ENCODE measurements at places on chromosomes 3 and 15. TPM values are rescaled to one million over a fixed set of nuclear protein-coding genes. Genes with fewer than 3 reads are reported as not detected.
A peak's percentile ranks its signal among the peaks of the same experiment; 100 is the strongest.

CILP gene
- polyA plus RNA-seq: 0.10 TPM

PP2D1 gene
- polyA plus RNA-seq: 0.29 TPM

ADCY5 gene
- polyA plus RNA-seq: not detected

FRMD5 gene
- 0.39 TPM for polyA plus RNA-seq

DNA sequence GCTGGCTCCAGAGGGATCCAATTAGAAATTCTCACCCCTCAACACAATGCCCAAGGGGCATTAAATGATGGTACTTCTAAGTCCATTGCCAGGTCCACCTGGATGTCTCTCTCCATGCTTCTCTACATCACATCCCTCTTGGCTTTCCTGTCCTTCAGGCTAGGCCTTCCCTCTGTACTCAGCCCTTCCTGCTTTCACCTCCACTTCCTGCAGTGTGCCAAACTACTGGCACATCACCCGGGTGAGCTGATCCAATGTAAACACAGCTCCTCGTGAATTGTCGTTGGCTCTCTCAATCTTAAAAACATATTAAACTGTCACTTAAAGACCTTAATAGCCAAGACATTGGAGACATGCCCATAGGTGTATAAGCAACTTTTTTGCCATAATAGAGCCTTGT is 4.0 kb downstream of the LMCD1 start:
- no peak for DNase-seq

- DNase-seq: no peak
These were observed 224.8 kb upstream of the HES1 start for GRCh38 chr3:193910886-193911738.

- DNase-seq: no peak
These were observed 32.8 kb upstream of the MFSD1 start for GRCh38 chr3:158768881-158769543.

DNA sequence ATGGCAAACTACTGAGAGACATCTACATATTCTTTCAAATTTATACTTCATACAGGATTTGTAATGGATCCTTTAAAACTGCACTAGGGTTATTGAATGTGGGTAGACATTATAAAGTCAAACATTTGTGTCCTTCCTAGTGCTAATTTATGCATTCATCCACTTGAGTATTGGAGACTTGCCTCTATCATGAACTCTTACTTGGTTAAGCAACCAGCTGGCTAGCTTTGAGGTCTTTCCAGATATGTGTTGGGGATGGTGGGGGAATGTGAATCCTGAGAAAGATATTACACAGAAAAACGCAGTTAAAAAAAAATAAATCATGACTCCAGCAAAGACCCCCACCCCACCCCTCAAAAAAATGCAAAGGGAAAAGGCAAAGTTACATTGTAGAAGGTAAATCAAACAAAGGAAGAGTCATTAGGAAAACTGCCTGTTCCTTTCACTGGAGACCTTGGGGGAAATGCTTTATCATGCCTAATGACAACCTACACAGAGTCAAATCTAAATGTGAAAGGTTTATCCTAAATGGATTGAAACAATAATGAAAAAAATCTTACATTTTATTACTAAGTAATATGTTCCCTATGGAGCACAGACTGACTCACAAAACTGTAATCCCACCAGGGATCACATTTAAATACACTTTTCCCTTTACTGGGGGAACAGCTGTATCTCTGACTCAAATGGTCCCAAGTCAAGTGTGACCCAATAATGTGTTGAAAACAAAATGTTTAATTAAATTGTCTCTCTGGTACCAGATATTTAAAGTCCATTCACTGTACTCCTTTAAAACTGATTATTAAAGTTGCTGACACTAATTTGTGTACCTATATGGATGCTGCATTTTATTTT is 522.3 kb downstream of the ROBO1 start:
- DNase-seq: no peak

DNA sequence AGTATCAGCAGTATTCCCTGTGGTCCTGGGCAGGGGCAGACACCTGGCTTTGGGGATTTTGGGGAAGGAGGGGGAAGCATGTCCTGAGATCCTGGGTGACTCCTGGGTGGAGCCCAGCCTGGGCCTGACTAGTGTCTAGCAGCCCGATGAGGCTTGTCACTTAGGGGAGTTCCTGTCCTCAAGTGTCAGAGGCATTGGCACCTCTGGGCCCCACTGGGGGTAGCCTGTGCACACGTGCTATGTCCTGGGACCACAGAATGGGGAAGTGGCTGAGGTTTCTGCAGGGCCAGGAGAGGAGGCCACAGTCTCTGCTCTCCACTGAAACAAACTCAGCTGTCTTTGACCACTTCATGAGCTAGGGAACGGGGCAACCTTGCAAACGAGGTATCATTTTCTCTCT is 31.5 kb upstream of the ADCY5 start:
- DNase-seq: no peak

GRCh38 chr3:69121950-69122349 is 445 bp downstream of the LMOD3 start:
- no peak for DNase-seq

DNA sequence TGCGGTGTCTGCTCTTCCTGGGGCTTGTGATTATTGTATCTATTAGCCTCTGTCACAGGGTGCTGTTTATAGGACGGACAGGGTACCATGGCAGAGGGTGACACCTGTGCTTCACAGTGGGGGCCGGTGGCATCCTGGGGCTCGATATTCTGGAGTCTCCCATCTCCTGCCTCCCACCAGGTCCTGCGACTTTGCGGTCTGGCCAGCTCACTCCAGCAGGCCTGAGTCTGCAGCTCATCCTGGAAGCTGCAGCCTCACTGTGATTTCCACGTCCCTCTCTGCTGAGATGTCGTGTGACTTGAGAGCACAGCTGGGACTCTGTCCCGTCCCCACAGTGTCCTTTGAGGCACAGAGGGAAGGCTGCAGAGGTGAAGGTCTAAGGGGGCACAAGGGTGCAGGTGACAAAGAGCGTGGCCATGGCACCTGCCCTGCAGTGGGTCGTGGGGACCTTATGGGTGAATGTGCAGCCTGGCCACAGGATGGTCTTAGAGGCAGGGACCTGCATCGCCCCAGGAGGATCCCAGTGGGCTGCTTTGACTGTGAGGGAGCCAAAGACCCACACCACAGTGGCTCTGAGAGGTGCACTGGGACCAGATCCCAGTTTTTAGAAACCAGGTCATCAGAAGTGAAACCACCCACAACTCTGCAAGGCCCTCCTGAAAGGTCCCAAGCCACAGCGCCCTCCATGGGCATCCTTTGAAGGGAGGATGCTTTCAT is 172.8 kb downstream of the KLF13 start:
- DNase-seq: no peak

DNA sequence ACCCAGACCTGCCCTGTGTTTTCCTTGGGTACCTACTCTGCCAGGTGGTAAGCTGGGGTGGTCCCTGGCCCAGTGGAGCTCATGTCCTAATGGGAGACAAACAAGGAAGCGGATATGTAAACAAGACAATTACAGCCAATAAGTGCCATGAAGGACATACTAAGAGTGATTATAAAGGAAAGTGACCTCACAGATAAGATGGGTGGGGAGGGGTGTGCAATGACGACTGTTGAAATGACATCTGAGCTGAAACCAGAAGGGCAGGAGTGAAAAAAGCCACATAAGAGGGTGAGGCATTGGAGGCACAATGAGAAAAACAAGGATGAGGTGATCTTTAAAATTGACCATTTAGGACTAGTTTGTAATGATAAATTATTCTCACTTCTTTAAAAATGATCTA is 336.2 kb upstream of the IL12A start:
- no peak for DNase-seq

DNA sequence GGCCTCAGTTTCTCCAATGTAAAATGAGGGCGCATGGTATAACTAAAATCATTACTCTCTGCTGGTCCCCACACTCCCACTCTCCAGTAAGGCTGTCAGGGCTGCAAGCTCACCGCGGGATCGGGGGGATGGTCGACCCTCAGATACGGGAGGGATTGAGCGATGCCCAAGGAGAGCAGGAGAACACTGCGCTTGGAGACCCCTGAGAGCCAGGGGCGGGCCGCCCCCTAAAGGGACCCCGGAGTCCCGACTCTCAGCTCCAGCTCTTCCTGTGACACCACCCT is 713 bp upstream of the PLEKHO2 start:
- no peak for DNase-seq

DNA sequence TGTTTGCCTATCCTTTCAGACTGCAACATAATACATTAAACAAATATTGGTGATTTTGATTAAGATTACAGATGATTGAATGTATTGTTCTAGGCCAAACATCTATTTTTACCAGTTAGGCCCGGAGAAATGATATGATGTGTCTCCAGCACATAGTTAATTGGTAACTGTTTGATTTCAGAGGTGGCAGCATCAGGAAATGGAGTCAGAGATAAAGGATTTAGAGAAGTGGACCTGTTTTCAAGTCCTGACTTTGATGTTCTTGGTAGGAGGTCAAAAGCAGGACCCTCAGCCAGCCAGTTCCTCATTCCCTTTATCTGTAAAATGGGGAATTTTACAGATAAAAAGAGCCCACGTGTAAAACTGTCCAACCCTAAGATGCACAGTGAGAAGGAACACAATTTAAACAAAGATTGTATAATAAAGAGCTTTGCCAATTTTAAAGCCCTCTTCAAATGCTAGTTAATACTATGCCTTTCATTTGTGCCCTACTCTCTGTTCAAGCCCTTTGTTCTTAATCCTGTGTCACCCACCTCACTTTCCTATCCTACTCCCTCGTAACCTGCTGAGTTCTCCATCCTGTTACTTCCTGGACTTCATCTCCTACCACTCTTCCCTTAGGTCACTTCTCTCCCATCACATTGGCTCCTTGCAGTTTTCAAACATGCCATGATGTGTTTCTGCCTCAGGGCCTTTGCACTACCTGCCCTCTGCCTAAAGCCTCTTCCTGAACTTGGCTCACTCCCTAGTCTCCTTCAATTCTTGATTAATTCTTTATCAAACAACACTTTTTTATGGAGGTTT is 2.5 kb downstream of the TMEM212 start:
- DNase-seq: no peak

DNA sequence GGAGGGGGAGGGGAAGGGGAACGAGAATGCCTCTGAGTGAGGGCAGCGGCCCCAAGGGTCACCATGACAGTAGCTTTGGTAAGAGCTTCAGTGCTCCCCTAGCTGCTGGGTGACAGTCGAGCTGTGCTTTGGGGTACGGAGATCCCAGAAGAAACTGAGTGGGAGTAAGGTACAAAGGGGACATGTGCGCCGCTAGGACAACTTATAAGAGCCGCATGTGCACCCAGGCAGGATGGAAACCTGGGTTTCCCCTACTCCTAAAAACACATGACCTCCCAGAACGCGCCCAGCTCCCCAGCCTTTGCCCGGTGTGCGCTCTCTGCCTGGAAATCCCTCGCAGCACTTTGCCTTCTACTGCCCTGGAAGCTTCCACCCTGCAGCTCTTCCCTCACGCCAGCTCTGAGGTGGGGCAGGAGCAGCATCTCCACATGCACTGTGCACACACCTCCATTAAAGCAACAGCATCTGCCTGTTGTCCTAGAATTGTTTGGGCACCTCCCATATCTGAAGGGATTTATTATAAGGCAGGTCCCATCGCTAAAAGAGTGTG is 232.2 kb downstream of the ADAMTS17 start:
- no peak for DNase-seq

- DNase-seq: no peak
These were observed 10.7 kb upstream of the VPS8 start for GRCh38 chr3:184801241-184801785.

- DNase-seq: peak; percentile 72
These were observed 62.7 kb upstream of the KLF13 start for GRCh38 chr15:31263751-31264558.

DNA sequence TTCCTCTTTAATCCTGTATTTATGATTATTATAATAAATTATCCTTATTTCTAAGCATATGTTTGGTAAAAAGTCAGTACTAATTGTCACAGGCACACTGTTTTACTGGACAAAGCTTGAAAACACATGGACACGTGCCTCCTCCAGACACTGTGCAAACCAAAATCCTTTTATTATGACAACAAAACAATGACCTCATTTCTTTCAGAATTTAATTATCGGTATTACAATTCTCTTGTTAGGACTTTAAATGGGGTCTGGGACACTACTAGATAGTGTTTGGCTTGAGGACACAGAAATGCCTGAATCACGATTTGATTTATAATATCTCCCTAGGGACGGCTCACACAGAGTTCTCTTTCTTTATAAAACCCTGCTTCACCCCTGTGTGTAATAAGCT is 107.3 kb upstream of the IGSF10 start:
- no peak for DNase-seq

- no peak for DNase-seq
These were observed 7.1 kb upstream of the RPL29 start for GRCh38 chr3:52002748-52003147.

DNA sequence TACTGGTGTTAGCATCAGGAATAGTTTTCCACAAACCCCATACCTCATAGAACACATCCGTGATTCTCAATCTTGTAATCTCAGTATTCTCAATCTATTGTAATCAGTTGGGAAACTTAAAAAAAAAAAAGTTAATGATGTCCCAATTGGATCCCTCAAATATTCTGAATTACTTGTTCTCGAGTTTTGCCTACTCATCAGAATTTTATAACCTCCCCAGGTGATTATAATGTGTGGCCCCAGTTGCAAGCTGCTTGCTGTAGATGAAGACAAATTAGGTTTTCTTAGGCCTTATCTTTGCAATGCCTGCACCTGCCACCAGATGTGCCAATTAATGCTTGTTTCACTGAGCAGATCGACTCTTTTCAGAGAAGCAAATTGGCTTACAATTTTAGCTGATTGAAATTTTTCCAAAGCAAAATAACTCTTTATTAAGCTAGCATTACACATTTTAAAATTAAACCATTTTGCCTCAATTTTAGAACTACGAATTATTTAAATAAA is 19.0 kb upstream of the DIPK2A start:
- no peak for DNase-seq

Measured in naive thymus-derived CD4-positive, alpha-beta T cell (primary cell).